ENCODE measurements at places on chromosomes 2 and 18.
A peak's percentile ranks its signal among the peaks of the same experiment; 100 is the strongest.

DNA sequence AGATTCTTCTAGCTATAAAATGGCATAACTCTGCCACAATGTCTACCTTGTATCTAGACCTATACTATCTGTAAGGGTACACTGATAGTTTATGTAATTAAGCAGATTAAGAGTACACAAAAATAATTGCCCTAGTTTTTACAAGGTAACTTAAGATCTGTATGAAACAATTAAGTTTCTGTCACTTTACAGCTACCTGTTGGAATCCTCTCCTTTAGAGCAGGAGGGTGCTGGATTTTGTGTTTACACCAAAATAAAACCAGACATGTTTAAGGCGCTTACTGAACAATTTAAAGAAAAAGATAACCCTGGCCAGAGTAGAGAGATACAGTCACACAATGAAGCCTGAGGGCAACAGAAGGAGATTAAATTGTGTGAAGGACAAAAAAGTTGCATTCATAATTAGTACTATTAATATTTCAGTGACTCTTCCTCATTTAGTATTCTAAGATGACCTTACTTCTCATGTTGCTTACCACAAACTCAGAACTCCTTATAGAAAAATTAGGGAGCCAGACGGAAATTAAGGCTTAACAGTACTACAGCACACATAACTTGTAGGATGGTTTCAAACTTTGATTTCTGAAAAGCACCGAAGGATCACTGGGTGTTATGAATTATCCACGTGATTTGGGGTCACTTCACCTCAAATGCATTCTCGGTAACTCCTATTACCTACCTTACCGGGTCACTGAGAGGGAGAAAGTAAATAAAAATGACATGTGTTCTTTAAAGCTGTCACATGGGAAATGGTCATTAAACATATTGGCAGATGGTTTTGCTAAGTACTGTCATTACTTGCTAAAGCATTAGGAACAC is 1.0 kb downstream of the DARS1 start:
- no peak for DNase-seq

GRCh38 chr18:36711014-36711725 is 117.6 kb downstream of the TPGS2 start:
- no peak for DNase-seq

GRCh38 chr2:16092861-16093638 is 152.7 kb downstream of the MYCN start:
- no peak for DNase-seq

- DNase-seq: no peak
These were observed 198.0 kb upstream of the NCKAP5 start for GRCh38 chr2:133766164-133766832.

- no peak for DNase-seq
These were observed 1.7 kb downstream of the FABP1 start for GRCh38 chr2:88125924-88126771.

GRCh38 chr2:30514134-30514847 is 67.2 kb downstream of the LCLAT1 start:
- peak; percentile 16 for DNase-seq

DNA sequence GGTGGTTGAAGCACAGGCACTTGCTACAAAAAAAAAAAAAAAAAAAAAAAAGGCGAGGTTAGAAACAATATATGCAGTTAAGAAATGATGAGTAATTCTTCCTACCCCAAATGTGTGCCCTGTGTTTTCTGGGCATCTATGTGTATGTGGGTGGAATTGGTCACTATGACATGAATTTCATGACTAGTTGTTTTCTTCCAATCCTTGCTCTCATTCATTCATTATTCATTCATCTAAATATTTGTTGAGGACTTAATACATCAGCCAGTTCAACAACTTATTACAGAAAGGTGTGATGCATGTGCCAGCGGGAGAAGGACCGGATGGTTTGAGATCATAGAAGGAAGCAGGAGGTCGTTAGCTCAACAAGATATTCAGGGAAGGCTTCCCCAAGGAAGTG is 8.3 kb upstream of the EGR4 start:
- no peak for DNase-seq

- no peak for DNase-seq
These were observed 151.7 kb upstream of the NOSTRIN start for GRCh38 chr2:168650781-168651180.

DNA sequence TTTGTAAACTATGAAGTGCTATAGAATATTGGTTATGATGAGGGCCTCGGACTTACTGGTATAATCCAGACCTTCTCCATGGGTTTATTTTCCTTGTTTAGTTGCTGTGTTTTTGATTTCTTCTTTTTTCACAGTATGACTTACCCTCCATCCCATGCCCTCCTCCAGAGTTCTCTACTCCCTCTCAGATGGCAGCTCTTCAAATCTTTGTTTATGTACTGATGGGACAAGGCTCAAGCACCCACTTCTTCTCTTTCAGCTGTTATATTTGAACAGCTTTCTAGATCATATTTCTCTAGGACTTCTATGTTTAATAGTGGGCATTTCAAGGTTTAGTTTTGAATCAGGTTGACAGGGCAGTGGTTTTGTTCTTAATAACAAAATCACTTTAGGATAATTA is 43.9 kb downstream of the CLIP4 start:
- no peak for DNase-seq

- no peak for DNase-seq
These were observed 35.4 kb downstream of the MGAT5 start for GRCh38 chr2:134289225-134289624.

DNA sequence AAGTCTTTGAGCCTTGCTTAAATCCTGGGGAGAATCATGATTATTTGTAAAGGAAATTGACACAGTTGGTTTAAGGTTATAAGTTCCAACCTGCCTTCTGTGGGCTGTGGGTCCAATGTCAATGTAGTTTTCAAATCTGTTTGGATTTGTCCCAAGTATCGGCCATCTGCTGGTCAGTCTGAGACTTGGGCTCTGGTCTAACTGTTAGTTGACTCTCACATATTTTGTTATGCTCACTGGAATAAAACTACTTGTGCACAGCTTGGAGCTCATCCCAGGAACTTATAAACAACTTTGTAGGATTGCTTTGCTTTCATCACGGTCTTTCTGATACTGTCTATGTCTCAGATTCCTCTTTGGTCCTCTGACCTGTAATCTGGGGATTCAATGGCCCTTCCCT is 1026.2 kb upstream of the ZEB2 start:
- no peak for DNase-seq

GRCh38 chr18:23735021-23735464 is 45.8 kb downstream of the LAMA3 start:
- no peak for DNase-seq

GRCh38 chr2:216344206-216344949 is 27.9 kb downstream of the MARCHF4 start:
- DNase-seq: no peak

GRCh38 chr2:225270861-225271260 is 128.6 kb upstream of the NYAP2 start:
- no peak for DNase-seq

GRCh38 chr2:157345647-157346389 is 20.2 kb upstream of the ERMN start:
- DNase-seq: no peak

DNA sequence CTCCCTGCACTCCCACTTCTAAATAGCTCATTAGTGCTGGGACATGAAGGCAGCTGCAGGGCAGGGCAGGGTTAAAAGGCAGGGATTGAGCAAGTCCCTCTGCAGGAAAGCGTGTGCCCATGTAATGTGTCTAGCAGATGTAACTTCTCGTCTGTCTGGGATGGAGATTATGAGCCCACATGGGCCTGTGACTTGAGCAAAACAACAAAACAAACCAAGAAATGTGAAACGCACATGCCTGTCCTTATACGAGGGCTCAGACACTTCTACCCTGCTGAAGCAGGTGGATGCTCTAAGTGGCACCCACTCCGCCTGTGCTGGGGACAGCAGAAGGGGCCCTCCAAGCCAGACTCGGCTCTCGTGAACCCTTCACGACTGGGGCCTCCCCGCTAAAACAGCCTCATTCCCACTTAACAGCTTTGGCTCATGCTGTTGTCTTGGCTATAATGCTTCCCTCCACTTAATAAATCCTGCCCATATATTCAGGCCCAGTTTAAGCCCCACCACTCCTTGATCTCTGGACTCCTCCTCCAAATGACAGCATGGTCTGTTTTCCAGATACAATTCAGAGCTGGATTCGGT is 40.9 kb downstream of the TMEM247 start:
- no peak for DNase-seq

DNA sequence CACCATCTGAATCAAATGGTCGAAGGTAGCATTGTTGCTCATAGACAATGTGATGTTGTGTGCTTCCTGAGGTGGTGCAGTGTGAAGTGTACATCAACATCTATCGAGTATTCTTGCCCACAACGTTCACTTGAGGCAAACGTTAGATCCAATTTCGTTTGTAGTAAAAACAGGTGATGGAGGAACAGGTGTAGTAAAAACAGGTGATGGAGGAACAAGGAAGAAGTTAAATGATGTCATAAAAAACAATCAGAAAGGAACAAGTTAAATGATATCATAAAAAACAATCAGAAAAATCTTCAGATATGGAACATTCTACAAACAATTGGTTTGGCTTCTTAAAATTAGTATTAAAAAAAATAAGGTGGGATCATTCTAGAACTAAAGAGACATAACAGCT is 11.3 kb downstream of the WDR7 start:
- no peak for DNase-seq

GRCh38 chr18:77065221-77065981 is 67.2 kb downstream of the MBP start:
- DNase-seq: no peak

- no peak for DNase-seq
These were observed 259.3 kb downstream of the NEDD4L start for GRCh38 chr18:58303363-58303762.

DNA sequence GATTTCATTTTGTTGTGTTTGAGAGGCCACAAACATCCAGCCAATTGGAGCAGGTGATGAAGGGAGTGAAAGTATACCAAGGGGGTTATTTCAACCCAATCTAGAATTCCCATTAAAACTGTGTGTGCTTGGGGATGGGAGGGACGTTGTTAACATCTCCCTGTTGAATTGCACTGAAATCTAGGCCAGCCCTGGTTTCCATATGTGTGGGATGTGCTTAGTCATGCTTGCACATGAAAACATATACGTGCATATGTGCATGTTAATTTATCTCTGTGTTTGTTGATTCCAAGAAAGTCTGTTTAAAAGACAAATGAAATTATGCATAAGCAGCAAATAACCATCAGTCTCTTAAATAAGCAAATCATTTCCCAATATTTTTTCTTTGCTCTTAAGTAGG is 5.6 kb downstream of the CELF4 start:
- DNase-seq: no peak

Measured in NCI-H1092 (cell line).